Breast epithelium (tissue), 4 donors: ENCODE measurements at places on chromosomes 5 and 9. TPM values are rescaled to one million over a fixed set of nuclear protein-coding genes. Genes with fewer than 3 reads are reported as not detected.

GRCh38 chr5:138716456-138716924 lies 36.7 kb upstream of the CTNNA1 start:
- no peaks in the 10 kb centered on the region for H3K4me1 ChIP-seq
- H3K27me3 ChIP-seq = no peaks in the 10 kb centered on the region
- no peak overlapping the region for H3K27ac ChIP-seq
- DNase-seq = no peak

GRCh38 chr5:113578091-113578490 lies 64.6 kb downstream of the YTHDC2 start:
- no peaks in the 10 kb centered on the region for H3K36me3 ChIP-seq
- DNase-seq = no peak
- H3K27ac ChIP-seq = no peak overlapping the region
- H3K4me1 ChIP-seq = no peaks in the 10 kb centered on the region
- no peaks in the 10 kb centered on the region for H3K27me3 ChIP-seq

GRCh38 chr5:16855485-16855884 lies 80.6 kb downstream of the MYO10 start:
- no peaks in the 10 kb centered on the region for H3K4me1 ChIP-seq
- H3K27ac ChIP-seq = no peak overlapping the region
- H3K4me3 ChIP-seq = no peak overlapping the region
- H3K36me3 ChIP-seq = no peaks in the 10 kb centered on the region
- no peaks in the 10 kb centered on the region for H3K27me3 ChIP-seq

Gene GRXCR2
- not detected for total RNA-seq

DNA sequence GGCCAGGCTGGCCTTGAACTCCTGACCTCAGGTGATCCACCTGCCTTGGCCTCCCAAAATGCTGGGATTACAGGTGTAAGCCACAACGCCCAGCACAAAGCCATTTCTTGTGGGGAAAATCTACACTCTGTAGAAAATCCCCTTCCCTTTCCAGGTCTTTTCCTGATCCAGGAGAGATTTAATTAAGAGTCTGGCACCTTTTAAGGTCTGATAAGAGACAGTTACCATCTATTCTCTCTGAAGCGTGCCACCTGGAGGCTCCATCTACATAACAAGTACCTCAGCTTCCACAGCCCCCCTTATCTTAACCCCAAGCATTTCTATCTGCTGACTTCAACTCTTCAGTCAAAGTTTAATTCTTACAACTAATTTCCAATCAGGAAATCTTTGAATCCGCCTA lies 71.4 kb upstream of the CDK20 start:
- no peaks in the 10 kb centered on the region for H3K36me3 ChIP-seq
- H3K4me1 ChIP-seq = no peaks in the 10 kb centered on the region
- DNase-seq = no peak
- H3K27ac ChIP-seq = no peak overlapping the region

- no peaks in the 10 kb centered on the region for H3K27me3 ChIP-seq
- no peaks in the 10 kb centered on the region for H3K36me3 ChIP-seq
- no peaks in the 10 kb centered on the region for H3K4me1 ChIP-seq
- DNase-seq = no peak
- H3K27ac ChIP-seq = no peak overlapping the region
- no peak overlapping the region for H3K4me3 ChIP-seq
Measured at GRCh38 chr9:113355040-113355596, 5.8 kb downstream of the BSPRY start.

GRCh38 chr5:35247648-35248034 lies 17.4 kb upstream of the PRLR start:
- no peaks in the 10 kb centered on the region for H3K27me3 ChIP-seq
- H3K27ac ChIP-seq = peak overlapping the region; percentile 62
- DNase-seq = no peak
- H3K4me1 ChIP-seq = peaks cover 4% of the 10 kb centered on the region
- no peak overlapping the region for H3K4me3 ChIP-seq

DNA sequence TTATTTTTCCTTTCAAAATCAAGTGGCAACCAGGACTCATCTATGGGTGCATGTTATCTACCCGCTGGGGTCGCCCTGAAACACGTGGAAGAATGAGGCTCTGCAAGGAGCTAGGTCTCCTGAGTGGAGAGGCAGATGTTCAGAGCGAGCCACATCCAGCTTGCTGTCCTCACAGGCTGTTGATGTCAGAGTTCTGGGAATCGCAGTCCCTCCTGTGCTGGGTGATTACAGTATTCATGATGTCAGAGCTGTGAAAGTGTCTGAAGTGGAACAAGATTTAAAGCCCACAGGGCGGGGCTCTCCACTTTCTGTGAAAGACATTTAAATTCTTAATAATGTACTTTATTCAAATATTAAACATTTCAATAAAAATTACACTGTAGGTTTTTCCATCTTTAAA lies 24.4 kb upstream of the LMX1B start:
- no peaks in the 10 kb centered on the region for H3K27me3 ChIP-seq
- H3K36me3 ChIP-seq = no peaks in the 10 kb centered on the region
- no peak overlapping the region for H3K4me3 ChIP-seq
- no peak overlapping the region for H3K27ac ChIP-seq
- H3K4me1 ChIP-seq = no peaks in the 10 kb centered on the region
- DNase-seq = no peak

DNA sequence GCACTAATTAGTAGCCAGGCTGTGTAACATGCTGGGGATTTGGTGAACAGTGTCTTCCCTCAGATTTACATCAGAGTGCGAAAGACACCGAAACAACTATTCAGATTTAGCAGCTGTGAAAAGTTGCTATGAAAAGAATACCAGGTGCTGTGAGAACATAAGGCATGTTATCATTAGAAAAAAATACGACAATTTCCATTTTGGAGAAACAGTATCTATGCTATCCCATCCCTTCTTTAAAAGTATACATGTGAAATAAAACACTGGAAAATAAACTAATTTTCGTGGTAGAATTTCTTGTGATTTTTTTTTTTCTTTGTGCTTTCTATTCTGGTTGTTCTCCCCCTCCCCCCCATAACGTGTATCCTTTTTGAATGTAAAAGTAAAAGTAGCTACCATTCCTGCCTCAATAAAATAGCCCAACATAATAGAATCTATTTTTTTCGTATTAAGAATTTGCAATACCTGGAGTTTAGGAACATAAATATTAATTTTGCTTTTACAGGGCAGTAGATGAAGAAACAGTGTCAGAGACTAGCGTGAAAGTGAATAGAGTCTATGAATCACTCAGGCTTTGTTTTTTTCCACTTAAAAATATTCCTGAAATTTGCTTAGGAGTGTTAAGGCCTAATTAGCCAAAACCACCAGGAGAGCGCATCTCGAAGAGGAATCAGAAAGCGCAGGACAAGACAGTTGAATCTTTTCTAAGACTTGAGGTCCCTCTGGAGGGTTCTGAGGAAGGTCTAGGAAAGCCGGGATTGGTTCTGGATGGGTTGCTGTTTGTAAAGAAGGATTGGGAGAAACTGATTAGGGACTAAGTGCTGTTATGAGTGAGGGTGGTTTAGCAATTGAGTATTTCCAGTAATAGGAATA lies 813 bp upstream of the SLU7 start:
- no peaks in the 10 kb centered on the region for H3K36me3 ChIP-seq
- no peaks in the 10 kb centered on the region for H3K27me3 ChIP-seq
- H3K4me1 ChIP-seq = no peaks in the 10 kb centered on the region

- no peak overlapping the region for H3K4me3 ChIP-seq
- no peaks in the 10 kb centered on the region for H3K36me3 ChIP-seq
- DNase-seq = no peak
Measured at GRCh38 chr9:27967210-27967609, 393.9 kb upstream of the C9orf72 start.

DNA sequence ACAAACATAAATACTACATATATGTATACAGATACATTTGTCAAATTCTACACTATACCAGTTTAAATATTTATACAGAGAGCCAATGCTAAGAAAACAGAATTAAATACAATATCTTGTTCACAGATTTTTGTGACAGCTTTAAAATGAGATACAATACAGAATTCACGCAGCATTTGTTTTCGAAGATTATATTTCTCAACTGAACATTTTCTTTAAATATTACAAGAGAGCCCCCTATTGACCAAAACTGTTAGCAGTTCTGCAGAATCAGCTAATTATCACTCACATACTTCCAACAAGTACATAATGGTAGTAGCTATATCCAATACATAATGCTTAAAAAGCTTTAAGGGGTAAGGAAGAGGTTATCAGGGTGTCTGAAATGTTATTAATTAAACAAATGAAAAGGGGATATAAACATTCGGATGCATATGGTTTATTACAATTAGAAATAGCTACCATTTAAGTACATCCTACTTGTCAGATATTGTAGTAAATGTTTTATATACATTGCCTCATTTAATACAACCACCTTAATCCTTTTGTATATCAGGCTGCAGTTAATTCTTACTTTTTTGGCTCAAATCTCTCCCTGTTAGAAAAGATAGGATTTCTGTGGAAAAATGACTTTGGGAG lies 31.7 kb downstream of the ZDHHC21 start:
- H3K4me3 ChIP-seq = no peak overlapping the region
- DNase-seq = no peak
- H3K36me3 ChIP-seq = peaks cover 5% of the 10 kb centered on the region
- H3K4me1 ChIP-seq = no peaks in the 10 kb centered on the region
- H3K27me3 ChIP-seq = no peaks in the 10 kb centered on the region
- H3K27ac ChIP-seq = no peak overlapping the region

DNA sequence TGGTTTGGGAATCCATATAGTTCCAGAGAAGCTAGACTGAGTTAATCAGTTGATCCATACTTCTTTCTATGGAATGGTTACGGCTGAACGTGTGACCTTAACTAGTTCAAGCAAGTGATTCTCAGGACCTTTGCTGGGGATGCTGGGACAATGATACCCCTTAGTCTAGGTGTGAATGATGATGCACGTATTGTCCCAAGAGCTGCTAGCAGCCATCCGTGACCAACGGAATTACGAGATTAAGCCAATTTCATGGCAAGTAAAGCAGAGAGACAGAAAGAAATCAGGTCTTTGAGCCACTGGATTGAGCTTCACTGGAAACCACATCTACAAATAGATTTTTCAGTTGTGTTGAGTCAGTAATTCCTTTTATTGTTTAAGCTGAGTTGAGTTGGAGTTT lies 99.2 kb upstream of the LIFR start:
- no peaks in the 10 kb centered on the region for H3K4me1 ChIP-seq
- no peak for DNase-seq
- H3K27ac ChIP-seq = no peak overlapping the region

DNA sequence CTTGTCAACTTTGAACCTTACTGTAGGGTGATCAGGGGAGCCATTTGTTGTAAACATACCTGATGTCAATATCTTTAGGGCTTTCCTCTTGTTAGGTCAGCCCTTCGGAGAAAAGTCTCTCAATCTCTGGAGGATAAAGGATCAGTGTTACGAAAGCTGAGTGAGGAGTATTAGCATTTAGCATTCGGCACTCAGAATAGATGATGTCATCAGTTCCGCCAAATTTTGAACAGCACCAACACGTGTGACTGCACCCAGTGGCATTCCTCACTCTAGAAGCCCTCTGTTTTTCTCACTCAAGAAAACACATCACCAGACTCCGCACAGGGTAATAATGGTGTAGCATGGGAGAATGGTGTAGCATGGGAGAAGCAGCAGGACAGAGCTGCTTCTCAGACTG lies 87.8 kb downstream of the RASEF start:
- no peak overlapping the region for H3K4me3 ChIP-seq
- H3K36me3 ChIP-seq = no peaks in the 10 kb centered on the region
- H3K27ac ChIP-seq = no peak overlapping the region
- H3K27me3 ChIP-seq = no peaks in the 10 kb centered on the region
- no peak for DNase-seq
